Coronary artery (tissue), 2 donors: ENCODE measurements at places on chromosomes 7 and 10.
A peak's percentile ranks its signal among the peaks of the same experiment; 100 is the strongest.

DNA sequence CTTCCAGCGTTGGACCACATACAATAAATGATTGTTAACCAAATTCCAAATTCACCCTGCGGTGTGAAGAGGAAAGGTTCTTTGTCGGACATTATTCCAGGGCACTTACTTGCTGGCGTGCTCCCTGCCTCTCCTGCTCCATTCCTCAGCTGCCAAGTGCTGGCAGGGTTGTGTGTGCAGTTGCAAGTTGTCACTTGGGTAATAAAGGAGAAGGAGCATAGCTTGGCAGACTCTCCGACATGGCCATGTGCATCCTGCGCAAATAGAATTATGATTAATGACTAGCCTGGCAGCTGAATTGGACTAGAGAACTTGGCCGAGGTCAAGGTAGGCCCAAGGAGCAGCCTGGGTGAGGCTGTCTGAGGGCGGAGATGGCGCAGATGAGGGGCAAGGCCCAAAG lies 92.3 kb upstream of the ELMO1 start:
- DNase-seq = no peak

DNA sequence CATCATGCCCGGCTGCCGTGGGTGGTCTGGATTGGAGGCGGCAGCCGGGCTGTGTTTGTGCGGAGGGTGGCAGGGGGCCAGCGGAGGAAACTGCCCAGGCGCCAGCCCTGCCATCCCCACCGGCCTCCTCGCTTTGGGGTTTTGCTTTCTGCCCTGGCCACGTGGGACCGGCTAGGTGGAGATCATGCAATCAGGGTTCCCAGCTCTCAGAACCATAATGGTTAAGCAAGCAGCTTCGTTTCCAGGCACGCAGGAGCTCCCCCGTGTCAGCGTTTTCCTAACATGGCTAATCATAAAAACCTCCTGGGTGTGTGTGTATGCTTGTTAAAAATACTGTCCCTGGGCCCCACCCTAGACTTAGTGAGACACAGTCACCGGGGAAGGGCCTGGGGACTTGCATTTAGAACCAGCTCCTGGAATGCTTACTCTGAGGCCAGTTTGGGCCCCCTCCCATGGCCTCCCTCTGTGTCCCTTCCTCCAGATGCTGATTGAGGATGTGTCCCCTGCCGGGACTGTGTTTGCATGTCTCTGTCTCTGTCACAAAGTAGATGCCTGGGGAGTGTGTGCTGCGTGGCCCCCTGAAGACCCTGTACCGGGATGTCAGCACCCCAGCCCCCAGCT lies 119.3 kb downstream of the CUX1 start:
- DNase-seq = no peak

DNA sequence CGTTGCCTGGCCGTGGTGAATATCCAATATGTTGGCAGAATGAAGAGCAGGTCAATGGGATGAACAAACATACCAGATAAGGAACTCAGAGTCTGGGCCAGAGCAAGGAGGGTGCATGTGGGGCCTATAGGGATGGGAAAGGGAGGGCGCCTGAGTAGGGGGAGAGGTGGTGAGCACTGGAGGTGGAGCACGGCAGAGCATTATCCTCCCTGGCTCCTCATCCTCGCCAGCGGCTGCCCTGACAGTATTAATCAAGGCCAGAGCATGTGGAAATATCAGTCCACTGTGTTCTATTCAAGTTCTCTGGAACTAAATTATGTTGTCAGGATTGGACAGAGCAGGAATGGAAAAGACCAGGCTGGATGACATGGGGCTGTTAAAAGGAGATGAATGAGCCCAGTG lies 254.8 kb upstream of the ZMIZ1 start:
- DNase-seq = peak; percentile 41

DNA sequence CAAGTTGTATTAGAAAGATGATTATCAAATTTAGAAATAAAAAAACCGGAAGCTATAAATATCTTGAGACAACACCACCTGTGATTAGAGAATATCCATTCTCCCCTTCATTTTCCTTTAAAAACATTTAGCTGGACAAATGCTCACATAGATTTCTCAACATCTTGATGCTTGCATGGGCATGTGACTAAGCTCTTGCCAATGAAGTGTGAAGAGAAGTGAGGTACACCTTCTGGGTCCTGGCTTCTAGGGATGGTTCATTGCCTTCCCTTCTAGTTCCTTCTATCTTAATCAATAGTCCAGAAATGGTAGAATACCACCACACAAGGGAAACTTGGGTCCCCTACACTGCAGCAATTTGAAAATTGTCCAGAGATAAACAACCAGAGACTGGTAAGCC lies 41.0 kb downstream of the WAPL start:
- no peak for DNase-seq

- no peak for DNase-seq
Observed at GRCh38 chr10:21523557-21524008, 1.9 kb downstream of the SKIDA1 start.

GRCh38 chr10:12962556-12962955 lies 39.0 kb downstream of the CCDC3 start:
- no peak for DNase-seq

- DNase-seq = no peak
Observed at GRCh38 chr7:155847821-155848435, 35.7 kb upstream of the SHH start.

DNA sequence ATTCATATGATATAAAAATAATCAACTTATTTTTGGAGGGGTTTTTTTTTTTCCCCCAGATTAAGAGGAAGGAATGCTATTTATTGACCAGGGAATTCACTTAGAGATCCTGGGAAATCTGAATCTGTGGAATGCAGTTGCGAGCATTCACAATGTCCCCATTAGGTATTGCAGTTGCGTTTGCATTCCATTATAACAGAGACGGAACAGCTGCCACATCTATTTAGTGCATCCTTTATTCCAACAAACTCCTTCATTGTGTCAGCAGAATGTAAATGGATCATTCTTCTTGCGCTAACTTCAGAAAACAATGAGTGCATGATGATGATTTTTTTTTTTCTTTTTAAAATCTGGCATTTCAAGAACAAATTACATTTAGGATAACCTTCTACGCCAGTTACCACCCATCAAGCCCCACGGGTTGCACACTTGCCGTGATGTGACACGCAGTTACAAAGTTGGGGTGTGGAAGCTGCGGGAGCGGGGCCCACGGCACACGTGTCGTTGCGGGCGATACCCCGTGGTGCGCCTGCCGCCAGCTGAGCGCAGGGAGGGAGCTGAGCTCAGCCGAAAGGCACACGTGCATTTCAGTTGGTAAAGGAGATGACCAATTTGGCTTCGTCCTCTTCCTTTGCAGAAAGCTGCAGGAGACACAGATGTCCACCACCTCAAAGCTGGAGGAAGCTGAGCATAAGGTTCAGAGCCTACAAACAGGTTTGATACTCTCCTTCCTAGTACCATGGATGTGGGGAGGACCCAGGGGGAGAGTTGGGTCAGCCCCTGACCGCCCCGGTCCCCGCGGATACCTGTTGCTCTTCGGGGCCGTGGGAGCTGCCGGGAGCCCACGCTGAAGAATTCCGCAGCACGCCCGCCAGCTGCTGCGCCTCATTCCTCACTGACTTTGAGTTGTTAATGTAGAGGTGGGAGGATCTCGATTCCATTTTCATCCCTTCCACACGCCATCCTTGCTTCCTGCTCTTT lies 175.3 kb upstream of the SH2B2 start:
- DNase-seq = no peak

DNA sequence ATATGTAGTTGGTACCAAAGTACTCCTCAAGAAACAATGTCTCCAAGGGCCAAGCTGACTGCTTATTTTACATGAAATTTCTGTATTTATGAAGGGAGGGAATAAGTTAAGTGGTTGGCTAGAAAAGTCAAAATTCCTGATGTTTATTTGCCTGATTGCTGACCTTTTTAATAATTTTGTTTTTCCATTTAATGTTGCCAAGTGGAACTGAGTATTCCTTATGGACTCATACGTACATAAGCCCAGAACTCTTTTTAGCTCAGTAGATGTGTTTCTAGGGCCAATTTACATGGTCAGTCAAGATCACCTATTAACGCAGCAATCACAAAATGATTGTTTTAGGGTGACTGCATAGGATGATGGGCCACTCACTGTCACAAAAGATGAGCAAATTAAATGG lies 78.3 kb upstream of the FZD8 start:
- no peak for DNase-seq
